ENCODE measurements at places on chromosomes 11 and 22. TPM values are rescaled to one million over a fixed set of nuclear protein-coding genes. Genes with fewer than 3 reads are reported as not detected.

Gene SCGB1D2
- total RNA-seq = not detected

Gene OR10A3
- not detected for total RNA-seq

- DNase-seq = no peak
These were observed 2.0 kb downstream of the NHERF4 start for GRCh38 chr11:119187123-119187892.

GRCh38 chr11:45906096-45906682 lies 882 bp downstream of the FREY1 start:
- DNase-seq = no peak

- no peak for DNase-seq
These were observed 447.7 kb downstream of the TBC1D22A start for GRCh38 chr22:47210112-47210657.

DNA sequence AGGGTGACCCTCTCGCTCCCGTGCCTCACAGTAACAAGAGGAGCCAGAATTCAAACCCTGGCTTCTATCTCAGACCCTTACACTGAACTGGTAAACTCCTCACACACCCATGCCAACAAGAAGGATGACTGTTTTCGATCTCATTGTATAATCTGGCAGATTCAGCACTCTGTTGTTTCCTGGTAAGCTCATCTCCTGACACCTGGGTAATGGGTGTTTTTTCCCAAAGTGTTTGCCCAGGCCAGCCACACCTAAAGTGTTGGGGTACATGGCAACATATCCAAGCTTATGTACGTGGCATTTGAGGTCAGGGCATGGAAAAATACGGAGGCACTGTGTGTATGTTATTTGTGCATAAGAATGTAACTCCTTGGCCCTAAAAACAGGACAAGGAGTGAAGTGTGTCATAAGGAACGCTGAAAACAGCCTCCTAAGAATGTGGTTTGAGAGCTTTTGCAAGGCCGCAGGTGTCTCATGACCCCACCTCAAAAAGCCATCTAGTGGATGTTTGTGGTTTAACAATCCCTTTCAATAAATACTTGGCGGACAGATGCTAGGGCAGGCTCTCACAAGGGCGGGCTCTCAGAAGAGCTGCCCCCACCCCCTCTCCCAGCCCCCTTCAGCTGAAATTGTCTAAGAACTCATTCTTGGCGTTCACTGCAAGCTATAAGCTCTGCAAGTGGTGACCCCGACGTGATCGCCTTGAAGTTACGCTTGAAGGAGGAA lies at the start of gene MS4A15:
TSS of gene MS4A15 (plus strand) at position 561 of the 726 bp plus-strand sequence. CDS start 6,867 bp downstream, outside the sequence.
- DNase-seq = no peak

- DNase-seq = no peak
These were observed 200.5 kb upstream of the E2F8 start for GRCh38 chr11:19441288-19441687.

Measured in astrocyte (in vitro differentiated cells and primary cell).